Activated naive CD4-positive, alpha-beta T cell (primary cell): ENCODE measurements at places on chromosomes 11 and 22.

DNA sequence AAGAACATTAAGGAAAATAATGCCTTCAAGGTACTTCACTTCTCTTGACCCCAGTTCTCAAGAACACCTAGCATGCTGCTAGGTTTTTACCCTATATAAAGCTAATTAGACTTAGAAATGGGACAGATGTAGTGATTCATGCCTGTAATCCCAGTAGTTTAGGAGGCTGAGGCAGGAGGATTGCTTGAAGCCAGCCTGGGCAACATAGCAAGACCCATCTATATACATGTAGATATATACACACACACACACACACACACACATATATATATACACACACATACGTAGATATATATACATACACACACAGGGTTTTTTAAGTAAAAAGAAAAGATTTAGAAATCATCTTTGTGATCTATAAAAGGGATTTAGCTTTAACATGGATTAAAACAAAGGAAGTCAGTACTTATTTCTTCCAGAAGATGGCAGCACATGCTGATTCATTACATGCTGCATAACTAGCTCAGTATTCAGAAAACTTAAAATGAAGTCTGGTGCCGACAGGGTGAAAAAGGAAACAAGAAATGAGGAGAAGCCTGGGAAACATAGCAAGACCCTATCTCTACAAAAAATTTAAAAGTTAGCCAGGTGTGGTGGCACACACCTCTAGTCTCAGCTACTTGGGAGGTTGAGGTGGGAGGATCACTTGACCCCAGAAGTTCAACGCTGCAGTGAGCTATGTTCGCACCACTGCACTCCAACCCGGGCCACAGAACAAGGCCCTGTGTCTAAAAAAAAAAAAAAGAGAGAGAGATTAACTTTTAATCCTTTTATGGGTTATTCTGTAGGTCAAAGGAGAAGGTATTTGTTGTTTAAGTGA lies 28.5 kb upstream of the RBX1 start:
- no peak for DNase-seq

DNA sequence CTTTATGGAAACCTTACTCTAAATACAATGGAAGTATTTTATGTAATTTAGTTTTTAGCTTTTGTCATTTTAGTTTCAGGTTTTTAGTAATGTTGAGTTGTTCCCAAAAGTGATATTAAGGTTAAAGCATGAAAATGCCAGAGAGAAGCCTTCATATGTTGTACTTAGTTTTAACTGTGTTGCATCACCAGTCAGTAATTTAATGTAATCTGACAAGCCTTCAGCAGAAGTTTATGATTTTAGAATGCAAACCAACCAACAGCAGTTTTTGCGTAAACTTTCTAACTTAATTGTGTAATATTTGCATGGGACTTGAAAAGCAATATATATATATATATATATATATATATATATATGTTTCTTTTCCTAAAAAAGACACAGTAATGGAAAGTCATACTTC lies 110.6 kb downstream of the MSANTD4 start:
- DNase-seq = no peak

DNA sequence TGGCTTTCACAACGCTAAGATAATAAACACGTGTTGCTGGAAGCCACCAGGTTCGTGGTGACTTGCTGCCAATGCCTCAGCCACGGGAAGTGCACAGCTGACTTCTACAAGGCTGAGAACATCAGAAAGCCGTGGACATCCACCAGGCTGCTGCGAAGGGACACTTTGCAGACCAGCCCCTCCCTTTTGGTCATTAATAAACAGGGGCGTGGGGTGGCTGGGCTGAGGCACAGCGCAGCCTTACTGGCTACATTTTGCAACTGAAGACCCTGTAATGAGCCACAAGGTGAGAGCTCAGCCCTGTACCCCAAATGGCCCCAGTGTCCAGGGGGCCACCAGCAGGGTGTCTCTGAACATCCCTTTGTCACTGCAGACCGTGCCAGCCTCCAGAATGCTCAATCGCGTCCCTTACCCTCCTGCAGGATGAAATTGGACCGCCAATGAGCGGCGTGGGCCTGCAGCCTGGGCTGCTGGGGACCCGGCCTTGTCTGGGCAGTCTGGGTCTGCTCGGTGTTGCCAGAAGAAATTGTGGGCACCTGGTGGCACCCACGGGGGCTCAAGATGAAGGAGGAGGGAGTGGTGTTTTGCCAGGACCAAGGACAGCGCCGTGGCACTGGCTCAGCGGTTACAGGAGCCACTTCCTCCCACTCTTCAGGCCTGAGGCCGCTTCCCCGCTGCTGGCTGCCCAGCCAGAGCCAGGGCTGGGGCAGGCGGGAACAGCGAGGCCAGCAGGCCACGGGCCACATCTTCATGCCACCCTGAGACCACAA lies 181.9 kb downstream of the CTTN start:
- DNase-seq = no peak

DNA sequence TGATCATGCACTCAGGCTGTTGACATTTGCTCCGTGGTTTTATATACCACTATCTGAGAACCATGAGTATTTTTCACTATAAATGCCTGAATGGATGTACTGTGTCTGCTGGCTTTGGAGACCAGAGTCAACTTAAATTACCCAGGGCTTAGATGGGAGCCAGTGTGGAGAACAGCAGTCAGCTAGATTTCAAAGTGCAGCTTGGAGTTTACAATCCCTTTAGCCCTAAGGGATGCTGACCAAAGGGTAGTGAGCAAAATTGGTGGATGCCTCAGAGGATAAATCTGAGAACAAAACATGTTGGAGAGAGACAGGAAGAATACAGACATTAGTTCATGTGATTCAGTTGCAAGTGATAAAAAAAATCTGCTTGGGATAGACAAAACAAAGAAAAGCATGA lies 327.5 kb downstream of the C11orf87 start:
- no peak for DNase-seq

GRCh38 chr11:74925281-74925680 lies 23.6 kb downstream of the XRRA1 start:
- no peak for DNase-seq

DNA sequence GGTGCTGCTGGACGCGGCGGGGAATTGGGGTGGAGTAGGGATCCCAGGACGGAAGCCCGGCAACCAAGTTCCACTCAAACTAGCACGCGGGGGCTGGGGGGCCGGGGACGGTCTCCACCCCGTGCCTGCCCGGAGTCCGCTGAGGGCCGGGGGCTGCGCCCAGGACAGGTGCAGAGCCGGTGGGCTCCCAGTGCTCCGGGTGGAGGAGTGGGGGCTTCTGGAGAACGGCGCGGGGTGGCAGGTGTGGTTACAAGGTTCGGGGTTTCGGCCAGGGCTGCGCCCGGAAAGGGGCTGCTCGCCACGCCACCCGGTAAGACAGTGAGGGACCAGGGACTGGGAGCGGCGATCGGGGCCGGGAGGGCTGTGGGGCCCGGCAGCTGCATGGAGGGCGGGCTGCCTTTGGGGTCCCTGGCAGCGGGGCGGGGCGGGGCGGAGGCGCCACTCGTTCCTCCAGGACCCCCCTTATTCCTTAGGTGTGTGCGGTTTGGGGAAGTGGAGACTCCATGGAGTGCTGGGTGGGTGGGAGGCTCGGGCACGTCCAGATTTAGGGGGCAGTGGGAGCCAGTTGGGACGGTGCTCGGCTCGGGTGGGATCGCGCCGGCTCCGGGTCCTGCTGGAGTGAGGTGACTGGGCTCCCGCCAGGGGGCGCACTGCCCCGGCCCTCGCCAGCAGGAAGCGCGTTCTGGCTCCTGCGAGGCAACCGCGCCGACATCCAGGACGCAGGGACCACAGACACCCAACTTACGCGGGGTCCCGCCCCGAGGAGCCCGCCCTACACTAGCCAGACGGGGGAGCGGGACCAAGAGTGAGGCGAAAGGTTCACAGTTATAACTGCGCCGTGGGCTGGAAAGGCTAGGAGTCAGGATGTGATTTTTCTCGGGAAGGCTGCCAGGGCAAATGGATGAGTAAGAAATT lies 868 bp downstream of the TSPAN18 start:
- peak; percentile 53 for DNase-seq

DNA sequence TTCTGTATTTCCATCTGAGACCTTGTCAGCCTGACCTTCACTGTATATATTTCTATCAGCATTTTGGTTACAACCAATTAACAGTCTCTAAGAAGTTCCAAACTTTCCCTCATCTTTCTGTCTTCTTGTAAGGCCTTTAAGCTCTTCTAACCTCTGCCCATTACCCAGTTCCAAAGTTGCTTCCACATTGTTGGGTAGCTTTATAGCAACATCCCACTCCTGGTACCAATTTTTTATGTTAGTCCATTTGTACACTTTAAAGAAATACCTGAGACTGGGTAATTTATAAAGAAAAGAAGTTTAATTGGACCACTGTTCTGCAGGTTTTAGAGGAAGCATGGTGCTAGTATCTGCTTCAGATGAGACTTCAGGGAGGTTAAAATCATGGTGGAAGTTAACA lies 1979.7 kb upstream of the RAG2 start:
- no peak for DNase-seq

DNA sequence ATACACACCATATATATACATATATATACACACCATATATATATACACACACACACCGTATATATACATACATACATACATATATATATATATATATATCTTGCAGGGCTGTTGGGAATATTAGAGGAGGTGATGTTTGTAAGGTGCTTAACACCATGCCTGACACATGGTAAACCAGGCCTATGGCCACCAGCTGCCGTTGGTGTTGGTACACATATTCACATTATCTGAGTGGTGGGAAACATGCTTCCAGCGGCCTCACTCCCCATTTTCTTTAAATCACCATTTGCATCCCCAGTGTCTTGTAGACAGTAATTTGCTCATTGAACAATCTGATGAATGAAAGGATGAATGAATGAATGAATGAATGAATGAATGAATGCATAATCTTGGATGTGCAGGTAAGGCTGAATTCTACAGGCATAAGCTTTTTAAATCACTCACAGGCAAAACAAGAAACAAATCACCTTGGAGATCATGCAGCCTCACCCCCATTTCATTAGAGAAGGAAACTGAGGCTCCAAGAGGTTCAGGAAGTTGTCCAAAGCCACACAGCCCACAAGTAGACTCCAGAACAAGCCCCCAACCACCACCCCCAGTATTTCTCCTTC lies 527.8 kb downstream of the MIAT start:
- DNase-seq = no peak

DNA sequence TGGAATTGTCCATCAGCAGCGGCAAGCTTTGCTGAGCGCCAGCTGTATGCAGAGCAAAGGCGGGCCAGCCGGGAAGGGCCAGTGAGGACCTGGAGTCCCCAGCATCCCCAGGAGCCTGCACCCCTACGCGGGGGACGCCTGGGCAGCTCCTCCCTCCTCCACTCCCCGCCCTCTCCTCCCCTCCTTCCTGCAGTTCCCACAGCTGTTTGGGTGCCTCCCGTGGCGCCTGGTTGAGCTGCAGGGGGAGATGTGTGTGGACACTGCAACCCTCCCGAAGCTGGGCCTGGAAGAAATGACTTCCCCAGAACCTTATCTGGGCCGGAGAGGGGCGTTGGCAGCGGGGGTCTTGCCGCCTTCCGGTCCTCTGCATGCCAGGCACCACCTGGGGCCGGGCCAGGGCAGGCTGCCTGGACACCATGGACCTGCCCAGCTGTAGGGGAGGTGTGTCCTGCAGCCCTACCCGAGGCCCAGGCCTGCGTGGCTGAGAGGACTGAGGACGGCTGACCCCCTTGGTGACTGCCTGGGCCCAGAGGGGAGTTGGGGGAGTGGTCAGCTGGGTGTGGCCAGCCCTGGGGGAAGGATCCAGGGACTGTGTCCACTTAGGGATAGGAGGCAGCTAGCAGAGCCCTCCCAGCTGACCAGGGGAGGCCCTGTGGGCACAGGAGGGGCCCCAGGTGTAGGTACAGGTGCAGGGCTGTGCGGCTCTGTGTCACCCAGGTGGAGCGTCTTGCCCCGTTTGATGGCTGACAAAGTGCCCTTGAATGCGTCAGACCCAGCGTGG lies 16.8 kb upstream of the MUC6 start:
- no peak for DNase-seq

- DNase-seq = no peak
Measured at GRCh38 chr11:47156333-47156732, 20.3 kb downstream of the ARFGAP2 start.

DNA sequence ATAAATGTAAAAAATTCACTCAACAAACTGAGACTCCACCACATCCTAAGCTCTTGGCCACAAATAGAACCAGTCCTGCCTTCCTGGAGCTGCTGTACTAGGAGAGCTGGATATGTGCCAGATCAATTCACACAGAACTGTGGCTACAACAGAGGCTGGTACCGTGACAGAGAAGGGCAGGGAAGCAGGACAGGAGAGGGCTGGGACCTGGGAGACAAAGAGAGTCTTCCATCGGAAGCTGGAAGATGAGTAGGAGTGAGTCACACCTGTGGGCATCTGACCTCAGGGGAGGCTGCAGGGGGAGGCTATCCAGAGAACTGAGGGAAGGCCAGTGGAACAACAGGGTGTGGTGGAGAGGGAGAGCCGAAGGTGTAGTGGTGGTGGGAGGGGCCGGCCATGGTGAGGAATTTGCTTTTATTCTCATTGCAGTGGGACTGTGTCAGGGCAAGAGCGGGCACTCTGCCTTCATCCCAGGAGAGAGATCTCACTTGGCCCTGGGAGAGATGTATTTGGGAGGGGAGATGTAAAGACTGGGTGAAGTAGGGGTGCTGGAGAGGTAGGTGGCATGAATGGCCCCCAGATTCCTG lies 1.9 kb upstream of the LTBP3 start:
- no peak for DNase-seq

DNA sequence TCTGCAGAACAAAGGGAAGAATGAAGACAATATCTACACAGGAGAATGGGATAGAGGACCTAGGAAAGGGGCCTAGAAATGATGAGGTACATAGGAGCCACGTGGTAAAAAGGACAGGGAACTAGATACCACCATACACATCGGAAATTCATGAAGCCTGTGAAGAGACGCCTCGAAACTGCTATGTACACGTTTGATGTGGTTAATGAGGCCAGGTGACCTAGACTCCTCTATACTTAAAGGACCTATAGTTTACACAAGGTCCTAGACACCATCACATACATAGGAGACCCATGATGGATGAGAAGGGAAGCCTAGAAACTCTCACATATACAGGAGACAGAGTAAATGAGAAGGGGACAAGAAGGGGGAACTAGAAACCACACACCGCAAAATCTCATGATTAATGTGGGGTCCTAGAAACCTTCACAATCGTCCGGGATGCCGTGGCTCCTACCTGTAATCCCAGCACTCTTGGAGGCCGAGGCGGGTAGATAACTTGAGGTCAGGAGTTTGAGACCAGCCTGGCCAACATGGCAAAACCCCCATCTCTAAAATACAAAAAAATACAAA lies 23.8 kb downstream of the RHBDD3 start:
- DNase-seq = no peak
